Gastroesophageal sphincter (tissue), 4 donors: ENCODE measurements at places on chromosomes 7 and 10. TPM values are rescaled to one million over a fixed set of nuclear protein-coding genes. Genes with fewer than 3 reads are reported as not detected.

DNA sequence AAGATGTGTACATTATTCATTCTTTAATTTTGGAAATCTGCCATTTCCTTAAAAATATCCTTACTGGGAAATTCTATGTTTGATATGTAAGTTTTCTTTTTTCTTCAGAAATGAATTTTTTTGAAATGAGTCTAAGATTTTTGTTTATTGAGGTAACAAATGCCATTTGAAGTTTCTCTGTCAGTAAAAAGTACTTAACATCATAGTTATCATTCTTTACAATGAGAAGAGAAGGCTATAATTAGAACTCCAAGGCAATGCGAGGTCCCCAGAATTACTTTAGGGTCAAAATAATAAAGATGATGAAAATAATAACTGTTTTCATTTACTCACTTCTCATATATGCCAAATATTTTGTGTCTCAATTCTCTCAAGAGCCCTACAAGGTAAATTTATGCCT is 37.0 kb upstream of the RHOBTB1 start:
- no peak for ATAC-seq

Gene DLG5
- 52.1 TPM for total RNA-seq

DNA sequence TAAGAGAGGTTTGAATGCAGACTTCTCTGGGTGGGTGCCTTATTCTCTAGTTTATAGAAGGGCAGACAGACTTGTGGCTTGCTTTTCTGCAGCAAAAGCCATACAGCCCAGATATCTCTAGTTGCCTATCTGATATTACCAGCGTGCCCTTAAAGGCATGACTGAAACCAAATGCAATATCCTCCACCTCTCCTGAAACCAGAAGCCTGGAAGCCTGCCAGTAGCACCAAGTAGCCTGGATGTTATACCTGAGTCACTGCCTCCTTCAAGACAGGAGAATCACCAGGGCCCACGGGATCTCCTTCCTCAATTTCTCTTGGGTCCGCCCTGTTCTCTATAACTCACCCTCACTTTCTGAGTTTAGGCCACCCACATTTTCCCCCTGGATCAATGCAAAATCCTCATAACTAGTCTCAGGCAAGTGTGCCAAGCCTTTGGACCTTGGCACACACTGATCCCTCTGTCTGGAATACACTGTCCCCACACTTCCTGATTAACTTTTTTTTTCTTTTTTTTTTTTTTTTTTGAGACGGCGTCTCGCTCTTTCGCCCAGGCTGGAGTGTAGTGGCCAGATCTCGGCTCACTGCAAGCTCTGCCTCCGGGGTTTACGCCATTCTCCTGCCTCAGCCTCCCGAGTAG is 638.4 kb downstream of the GALNT17 start:
- ATAC-seq = no peak

Gene BHLHA15
- total RNA-seq = not detected

DNA sequence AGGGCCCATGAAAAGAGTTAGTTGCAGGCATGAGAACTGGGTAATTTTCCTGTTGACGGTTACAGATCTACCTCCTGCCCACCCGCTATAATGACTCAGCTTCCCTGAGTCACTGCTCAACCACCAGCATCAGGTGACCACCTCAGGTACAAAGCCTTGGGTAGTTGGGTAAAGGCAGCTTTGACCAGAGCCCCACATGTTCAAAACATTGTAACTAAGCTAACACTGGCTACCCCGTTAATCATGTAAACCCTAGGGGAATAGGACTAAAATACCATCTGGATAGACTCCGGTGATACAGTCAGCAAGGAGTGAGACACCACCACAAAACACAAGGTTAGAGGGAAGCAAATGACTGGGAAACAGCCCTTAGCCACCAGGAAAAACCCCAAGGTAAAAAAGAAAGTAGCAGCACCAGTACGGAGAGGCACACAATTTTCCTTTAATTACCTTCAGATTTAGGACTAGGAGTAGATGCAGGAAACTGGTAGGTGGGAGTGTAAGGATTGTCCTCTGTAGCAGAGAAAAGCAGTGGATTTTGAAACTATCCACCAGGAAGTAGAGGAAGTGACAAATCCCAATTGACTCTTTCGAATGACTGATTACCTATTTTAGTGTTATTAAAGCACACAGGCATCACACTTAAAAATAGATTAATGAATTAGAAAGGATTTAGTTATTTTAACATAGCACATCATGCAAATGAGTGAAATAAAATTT is 103.5 kb upstream of the PDLIM1 start:
- no peak for ATAC-seq

- peak; percentile 51 for ATAC-seq
These were observed 222.1 kb downstream of the GLI3 start for GRCh38 chr7:42014625-42015618.

GRCh38 chr10:7706534-7707073 is 3.5 kb downstream of the ITIH2 start:
- ATAC-seq = no peak

Gene NCAPG2
- 6.4 TPM for total RNA-seq

Gene TUBB8
- total RNA-seq = not detected

DNA sequence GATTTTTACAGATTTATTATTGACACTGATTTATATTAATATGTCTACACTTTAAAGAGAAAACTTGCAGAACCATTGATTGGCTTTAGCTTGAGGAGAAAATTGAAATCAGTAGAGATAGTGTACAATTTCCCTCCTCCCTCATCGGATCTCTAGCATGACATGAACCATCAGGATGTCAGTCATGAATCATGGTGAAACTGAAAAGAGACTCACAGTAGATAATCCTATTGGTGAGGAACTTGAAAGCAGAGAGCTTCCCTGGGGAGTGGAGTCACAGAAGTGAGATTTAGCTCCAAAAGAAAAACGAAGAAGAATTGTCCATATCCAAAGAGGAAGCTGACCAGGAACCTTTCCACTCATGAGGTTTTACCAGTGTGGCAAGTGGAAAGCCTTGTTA is 346.8 kb downstream of the ABCA13 start:
- ATAC-seq = no peak

DNA sequence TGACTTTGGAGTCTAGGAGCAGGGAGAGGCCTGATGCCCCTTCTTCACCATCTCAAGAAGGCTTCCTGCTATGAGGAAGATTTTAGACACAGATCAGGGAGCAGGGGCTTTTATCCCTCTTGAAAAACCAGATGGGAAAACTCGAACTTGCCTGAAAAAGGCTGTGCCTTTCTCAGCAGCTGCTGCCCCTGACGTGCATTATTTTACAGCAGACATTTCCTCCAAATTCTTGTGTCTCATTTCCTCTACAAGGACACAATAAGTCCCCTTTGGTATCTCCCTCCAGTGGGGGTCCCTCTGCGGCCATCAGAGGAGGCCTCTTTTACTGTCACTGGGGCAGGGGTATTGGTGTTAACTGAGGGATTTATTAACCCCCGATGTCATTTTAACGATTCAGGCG is 38.0 kb upstream of the AQP1 start:
- ATAC-seq = no peak

- no peak for ATAC-seq
These were observed 153.3 kb downstream of the TMEM26 start for GRCh38 chr10:61299841-61300240.

DNA sequence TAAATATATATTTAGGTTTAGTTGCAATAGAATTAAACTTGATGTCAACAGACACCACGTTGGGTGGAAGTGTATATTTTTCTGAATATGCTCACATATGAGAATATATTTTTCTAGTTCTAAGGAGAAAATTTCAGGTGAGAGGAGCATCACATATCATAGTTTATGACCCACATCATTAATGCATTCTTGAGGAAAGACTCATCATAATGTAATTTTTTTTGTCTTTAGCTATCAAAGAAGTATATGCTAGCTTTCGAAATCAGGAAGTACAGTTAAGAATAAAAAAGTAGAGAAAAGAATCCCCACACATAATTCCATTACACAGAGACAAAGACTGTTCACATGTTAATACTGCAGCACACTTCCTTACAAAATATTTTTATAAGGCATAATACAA is 30.4 kb downstream of the A1CF start:
- ATAC-seq = no peak

DNA sequence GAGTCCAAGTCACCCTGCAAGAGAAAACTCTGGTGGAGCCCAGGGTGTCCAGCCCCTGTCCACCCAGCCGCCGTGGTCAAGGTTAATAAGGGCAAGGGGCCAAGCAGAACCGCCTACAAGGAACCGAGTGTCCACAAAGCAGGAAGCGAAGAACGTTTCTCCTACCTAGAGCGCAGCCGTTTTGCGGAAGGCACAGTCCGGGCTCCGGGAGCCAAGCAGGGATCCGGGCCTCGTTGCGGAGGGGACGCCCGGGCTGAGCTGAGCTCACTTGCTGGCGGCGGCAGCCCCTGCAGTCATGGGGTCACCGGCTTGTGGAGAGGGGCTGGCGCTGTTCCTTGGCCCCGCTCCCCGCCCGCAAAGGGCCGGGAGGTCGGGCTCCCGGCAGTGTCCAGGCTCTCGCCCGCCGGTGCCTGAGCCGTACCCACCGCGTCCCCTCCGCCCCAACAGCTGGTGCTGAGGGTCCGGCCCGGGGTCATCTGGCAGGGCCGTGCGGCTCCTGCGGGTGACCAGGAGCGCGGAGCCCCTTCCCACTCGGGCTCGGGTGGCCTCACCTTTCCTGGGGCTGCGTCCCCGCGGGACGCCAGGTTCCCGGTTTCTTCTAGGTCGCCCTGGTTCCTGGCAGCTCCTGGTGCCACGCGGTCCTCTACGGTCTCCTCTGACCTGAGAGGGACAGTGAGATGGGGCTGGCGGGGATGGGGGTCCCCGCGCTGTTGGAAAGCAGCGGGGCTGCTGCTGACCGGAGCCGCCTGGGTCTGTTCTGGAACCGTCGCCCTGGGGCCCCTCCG is 14.0 kb upstream of the ZNF273 start:
- peak; percentile 50 for ATAC-seq

Gene TRUB1
- total RNA-seq = 11.8 TPM

Gene MCM10
- total RNA-seq = 1.1 TPM

Gene LRRC61
- 25.1 TPM for total RNA-seq

Gene ARID5B
- 81.4 TPM for total RNA-seq

Gene SRRM3
- total RNA-seq = 1.6 TPM

Gene CYP3A7
- not detected for total RNA-seq

Gene OR2A7
- total RNA-seq = 0.47 TPM

DNA sequence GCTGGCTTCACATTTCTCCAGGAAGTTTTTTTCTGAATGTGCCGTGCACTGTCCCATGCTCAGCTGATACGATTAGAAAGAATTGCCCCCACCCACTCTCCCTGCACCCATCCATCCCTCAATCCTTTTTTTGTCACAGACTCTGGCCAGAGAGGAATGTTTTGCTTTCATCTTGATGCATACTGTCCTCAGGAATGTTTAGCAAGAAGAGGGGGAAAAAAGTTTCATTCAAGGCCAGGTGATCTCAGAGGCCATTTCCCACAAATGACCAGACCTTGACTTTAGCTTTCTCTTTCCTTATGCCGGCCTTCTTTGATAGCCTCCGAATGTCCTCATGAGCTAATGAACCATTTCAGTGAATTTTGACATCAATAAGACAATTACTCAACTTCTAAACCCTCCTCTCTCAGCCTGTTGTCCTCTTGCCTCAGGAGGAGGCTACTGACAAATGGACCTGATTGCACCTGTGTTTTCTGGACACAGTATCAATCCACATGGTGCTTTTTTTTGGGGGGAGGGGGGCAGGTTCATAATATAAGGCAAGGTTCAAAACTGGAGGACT is 105.0 kb upstream of the KLF6 start:
- no peak for ATAC-seq

DNA sequence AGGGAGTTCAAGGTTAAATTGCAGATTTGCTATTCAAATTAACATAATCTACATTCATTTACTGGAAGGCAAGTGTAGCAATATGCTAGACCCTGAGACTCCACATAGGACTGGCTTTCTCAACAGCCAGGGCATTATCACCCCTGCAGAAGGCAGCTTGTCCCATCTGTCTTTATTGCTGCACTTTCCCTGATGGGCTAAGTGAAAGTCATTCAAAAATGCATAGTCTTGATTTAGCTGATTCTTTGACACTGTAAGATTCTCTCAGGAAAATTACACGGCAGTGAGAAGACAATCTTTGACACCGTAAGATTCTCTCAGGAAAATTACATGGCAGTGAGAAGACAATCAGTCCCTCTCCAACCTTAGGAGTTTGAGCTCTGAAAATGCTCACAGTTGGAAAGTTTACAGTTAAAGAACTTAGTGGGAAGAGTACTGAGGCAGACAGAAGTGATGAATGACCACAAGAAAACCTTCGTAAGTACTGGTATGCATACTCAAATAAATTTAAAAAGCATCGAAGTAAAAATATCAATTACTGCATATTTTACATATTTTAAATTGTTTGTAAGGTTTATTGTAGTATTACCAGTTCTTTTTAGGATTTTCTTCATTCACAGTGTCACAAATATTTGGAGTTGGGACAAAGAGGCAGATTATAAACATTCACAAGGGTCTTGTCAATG is 88.9 kb downstream of the RAPGEF5 start:
- ATAC-seq = no peak

Gene BAIAP2L1
- 6.7 TPM for total RNA-seq

DNA sequence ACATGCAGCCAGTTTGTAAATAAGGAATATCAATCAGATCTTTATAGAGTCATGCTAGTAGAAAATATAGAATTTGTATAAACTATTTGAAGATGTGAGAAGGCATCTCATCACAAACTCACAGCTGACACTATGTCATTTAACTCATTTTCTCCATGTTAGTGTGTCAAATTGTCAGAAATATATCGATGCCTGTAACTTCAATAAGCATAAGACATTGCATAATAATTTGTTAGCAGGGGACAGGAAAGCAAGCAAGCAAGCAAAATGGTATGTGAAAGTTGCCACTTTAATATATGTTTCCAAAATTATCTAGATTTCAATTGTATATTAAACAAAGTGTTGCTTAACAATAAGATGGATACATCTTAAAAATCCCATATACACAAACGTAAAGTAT is 571.0 kb downstream of the ARL4A start:
- ATAC-seq = no peak

GRCh38 chr10:42691361-42692120 is 53.2 kb upstream of the ZNF33B start:
- ATAC-seq = no peak

DNA sequence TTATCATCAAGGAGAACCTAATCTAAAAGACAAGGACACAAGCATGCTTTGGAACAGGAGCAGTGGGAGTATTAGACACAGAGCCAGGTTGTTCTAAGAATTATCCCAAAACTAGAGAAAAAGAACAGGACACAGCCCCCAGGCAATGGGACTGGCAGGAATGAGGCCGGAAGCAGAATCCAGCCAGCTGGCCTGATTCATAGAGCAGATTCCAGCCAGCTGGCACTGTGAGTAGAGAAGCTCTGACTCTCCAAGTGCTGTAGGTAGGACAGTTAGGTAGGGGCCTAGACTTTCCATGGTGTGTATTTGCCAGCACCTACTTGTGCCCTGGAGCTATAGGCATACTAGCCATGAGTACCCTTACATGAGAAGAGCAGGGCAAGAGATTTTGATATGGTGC is 13.3 kb upstream of the RAB18 start:
- ATAC-seq = no peak

GRCh38 chr7:142614116-142614515 is 135.2 kb upstream of the PRSS1 start:
- no peak for ATAC-seq
